ENCODE measurements at places on chromosomes 11 and 22. TPM values are rescaled to one million over a fixed set of nuclear protein-coding genes. Genes with fewer than 3 reads are reported as not detected.

DNA sequence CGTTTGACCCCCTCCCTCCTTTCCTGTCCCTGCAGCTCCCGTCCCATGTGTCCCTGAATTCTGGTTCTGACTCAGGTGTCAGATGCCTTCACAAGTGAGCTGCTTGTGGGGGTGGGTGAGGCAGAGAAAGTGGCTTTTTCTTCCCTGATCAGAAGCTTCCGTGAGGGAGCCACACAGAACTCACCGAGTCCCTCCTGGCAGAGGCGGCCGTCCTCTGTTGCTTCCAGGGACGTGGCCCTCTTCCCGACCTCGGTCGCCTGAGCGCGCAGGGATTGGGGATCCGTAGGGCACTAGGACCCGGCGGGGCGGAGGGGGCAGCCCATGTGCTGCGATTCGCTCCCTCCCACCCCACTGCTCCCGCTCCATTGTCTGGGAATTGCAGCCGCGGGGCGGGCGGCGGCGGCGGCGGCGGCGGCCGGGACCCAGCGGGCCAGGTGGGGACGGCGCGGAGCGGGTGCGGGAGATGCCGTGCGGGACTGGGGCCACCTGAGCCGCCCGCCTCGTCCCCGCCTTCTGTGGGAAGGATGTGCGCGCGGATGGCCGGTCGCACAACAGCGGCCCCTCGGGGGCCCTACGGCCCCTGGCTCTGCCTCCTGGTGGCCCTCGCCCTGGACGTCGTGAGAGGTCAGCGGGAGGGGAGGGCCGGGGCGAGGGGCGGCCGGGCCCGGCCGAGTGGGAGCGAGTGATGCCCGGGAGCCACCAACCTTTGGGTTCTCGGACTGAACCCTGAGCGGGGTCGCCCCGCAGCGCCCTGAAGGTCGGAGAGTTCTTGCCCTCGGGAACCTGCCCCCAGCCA, at the start of gene TMEM132A:
Gene TMEM132A, plus strand, starts transcription at position 351 of the 796 bp plus-strand sequence. Its CDS starts 174 bp downstream, at position 525.
- DNase-seq = no peak

DNA sequence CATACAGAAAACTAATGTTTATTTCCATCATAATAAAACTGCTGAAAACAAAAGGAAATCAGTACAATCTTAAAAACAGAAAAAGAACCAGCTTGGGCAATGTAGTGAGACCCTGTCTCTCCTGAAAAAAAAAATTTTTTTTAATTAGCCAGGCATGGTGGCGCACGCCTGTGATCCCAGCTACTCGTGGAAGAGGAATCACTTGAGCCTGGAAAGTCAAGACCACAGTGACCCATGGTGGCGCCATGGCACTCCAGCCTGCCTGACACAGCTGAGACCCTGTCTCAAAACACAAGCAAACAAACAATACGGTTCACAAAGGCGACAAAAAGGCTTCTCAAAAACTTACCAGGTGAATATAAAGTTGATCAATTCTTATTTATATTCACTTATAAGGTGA, 289.7 kb downstream of the BRD1 start:
- DNase-seq = no peak

KRTAP5-11 gene
- not detected for total RNA-seq

OR56A1 gene
- total RNA-seq = not detected

EMID1 gene
- 0.22 TPM for total RNA-seq

Measured in epithelial cell of proximal tubule (primary cell).